Activated CD4-positive, alpha-beta T cell treated with anti-CD3 and anti-CD28 coated beads for 24 hours (primary cell): ENCODE measurements at places on chromosomes 12 and 14.

GRCh38 chr14:59631237-59631636 is 54.6 kb upstream of the CCDC175 start:
- no peak for DNase-seq

DNA sequence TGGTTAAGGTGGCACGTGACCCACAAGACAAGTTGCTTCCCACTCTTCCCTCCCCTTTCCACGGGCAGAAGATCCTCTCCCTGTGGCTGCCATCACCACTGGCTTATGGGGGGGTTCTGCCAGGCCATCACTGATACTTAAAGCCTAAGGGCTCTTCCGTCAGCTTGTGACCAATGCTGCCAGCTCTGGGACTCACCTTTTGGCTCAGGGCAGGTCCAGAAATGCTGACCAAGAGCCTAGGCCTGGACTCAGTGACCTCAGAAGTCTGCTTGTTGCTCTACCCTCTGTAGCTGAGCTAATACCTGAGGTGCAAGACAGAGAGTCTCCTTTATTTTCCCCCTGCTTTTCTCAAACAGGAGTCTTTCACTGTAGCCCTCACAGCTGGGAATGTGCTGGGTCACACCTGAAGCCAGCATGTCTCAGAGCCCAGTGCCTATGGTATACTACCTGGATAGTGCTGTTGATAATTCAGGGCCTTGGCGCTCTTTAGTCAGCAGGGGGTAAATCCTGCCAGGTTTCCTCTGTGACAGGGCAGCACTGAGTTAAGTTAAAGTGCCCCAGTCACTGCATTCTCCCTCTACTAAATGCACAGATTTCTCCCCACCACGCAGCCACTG is 19.7 kb downstream of the FGD4 start:
- DNase-seq, result no peak

DNA sequence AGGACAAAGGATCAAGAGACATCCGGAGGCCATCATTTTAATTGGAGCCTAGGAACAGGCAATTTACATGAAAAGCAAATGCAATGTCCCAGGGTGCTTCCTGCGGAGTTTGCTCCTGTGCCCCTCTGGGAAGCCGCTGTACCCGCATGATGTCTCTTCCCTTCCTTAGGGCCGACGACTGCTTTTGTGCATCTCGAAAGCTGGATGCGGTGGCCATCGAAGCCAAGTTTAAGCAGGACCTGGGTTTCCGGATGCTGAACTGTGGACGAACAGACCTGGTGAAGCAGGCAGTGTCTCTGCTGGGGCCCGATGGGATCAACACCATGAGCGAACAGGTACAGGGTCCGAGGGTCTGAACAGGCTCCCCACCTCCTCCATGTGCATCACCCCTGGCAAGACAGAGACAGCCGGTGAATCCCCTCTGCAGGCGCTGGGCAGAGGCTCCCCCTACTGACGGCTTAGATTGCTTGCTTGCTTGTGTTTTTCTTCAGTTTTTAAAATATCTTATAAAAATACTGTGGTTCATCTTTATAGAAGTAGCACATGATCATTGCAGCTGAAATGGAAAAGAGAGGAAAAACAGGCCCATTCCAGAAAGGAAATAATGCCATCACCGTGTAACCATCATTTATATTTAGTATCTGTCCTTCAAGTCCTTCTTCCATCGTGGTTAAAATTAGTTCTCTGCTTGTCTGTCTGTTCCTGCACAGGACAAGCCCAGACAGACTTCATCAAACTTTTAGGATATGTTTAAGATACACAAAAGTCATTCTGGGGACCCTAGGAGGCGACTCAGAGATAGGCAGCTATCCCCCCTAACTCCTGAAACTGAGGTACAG is 75.4 kb upstream of the PWP1 start:
- DNase-seq, result no peak

- DNase-seq, result no peak
Observed at GRCh38 chr14:67746927-67747326, 45.2 kb downstream of the RDH12 start.

GRCh38 chr14:35386673-35387125 is 17.9 kb downstream of the NFKBIA start:
- DNase-seq, result no peak
